Activated CD8-positive, alpha-beta memory T cell treated with anti-CD3 and anti-CD28 coated beads, Interleukin-2, amount 50 U/mL, for 4 hours (primary cell): ENCODE measurements at places on chromosomes 1 and 21.

DNA sequence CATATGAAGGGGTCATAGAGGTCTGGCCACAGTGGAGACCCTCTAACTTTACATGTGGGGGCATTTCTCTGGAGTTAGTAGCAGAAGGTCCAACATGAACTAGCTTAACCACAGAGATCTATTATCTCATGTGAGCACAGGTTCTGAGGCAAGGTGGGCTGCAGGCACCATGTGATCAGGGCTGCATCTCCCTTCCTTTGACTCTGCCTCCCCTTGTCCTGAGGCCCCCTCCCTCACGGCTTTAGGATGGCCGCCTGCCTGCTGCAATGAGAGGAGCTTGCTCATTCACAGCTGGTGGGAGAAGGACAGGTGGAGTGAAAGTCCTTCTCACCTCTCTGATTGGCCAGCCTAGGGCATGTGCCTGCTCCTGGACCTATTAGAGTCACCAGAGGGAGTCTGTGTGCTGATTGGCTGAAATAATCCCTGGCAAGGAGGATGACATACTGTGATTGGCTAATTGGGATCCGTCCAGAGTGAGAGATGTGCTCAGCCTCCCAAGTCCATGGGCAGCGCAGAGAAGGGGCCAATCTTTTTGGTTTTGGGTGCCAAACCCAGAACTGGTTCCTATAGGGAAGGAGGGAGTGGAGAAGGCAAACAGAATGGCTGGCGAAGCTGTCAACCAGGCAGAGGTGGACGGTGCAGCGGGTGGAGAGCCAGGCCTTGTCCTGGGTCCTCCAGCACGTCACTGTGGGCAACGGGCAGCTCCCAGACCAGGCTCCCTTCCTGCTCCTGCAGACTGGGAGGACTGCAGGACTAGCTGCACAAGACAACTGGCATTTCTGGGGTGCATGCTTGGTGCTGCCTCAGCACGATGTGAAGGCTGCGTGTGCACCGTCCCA, 39.4 kb upstream of the C1orf174 start:
- DNase-seq, result no peak

DNA sequence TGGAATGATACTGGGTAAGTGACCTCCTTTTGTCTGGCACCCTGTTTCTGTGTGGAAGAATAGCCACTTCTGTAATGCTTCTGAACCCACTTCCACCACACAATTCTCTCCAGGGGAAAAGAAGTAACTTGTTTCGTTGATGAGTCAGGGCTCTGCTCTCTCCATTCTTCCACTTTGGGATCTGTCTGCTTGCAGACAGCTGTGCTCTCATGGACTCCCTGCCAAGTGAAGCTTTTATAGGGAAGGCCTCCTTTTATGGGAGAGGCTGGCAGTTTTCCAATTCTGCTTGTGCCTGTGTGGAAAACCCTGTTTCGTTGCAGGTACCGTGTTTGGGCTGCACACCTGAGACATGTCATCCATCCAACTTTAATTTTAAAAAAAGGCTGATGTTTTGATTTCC, 130.7 kb downstream of the GIPC2 start:
- no peak for DNase-seq

GRCh38 chr1:96367791-96368190, 353.8 kb upstream of the PTBP2 start:
- no peak for DNase-seq

DNA sequence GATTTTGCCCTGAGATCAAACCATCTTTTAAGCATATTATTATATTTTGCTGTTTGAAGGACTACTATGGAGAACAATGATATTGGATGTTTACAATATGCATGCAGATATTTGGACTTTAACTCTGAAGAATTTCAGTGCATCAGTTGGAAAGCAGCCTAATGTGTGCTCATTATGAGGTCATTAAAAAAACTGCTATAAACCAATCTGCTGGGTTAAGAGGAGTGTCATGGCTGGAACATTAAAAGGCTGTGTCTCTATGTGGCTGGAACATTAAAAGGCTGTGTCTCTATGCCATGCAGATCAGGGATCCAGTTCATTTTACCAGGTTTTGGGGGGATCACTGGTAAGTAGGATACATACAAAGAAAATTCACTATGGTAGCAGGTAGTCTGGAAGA, 77.6 kb downstream of the SPATA46 start:
- DNase-seq, result no peak

GRCh38 chr1:181099152-181100014, 10.9 kb downstream of the IER5 start:
- DNase-seq, result no peak

GRCh38 chr1:118692143-118692542, 296.0 kb downstream of the TBX15 start:
- DNase-seq, result no peak

- DNase-seq, result no peak
These were observed 94.1 kb upstream of the VANGL1 start for GRCh38 chr1:115547696-115548095.
